H7 (cell line): ENCODE measurements at places on chromosomes 11 and 22. TPM values are rescaled to one million over a fixed set of nuclear protein-coding genes. Genes with fewer than 3 reads are reported as not detected.

OVCH2 gene
- 0.66 TPM in 1 of 2 replicates, not detected in the other for total RNA-seq

OR8A1 gene
- not detected in 2 replicates for total RNA-seq

SMCO4 gene
- total RNA-seq: 57.6 and 84.9 TPM in 2 replicates

ROBO4 gene
- total RNA-seq: not detected in 2 replicates

CYP2D6 gene
- total RNA-seq: 1.0 and 1.4 TPM in 2 replicates

EP300 gene
- 32.8 and 60.0 TPM in 2 replicates for total RNA-seq

KRTAP5-10 gene
- total RNA-seq: 0.14 TPM in 1 of 2 replicates, not detected in the other

CARNS1 gene
- 0.07 and 0.17 TPM in 2 replicates for total RNA-seq
